ENCODE measurements at places on chromosomes 3 and 15.

GRCh38 chr15:22872936-22873701, 34.7 kb downstream of the NIPA2 start:
- DNase-seq: no peak

- no peak for DNase-seq
Measured at GRCh38 chr3:48276911-48277641, 36.2 kb downstream of the ZNF589 start.

DNA sequence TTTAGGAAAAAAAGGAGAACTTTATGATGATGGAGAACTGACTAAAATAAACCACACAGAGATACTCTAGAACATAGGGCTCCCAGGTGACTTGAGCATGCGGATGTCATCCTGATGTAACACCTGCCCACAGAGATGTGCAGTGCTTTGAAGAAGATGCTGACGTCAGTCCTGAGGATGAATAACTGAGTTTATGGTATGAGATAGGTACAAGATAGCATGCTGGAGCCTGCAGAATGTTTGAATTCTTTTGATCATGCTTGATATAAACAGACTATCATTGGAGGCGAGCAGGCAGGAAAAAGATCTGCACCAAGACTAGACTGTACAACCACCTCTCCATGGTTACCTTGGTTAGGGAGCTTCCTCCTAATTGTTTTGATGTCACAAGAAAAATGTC, 12.4 kb downstream of the CCR4 start:
- DNase-seq: no peak

DNA sequence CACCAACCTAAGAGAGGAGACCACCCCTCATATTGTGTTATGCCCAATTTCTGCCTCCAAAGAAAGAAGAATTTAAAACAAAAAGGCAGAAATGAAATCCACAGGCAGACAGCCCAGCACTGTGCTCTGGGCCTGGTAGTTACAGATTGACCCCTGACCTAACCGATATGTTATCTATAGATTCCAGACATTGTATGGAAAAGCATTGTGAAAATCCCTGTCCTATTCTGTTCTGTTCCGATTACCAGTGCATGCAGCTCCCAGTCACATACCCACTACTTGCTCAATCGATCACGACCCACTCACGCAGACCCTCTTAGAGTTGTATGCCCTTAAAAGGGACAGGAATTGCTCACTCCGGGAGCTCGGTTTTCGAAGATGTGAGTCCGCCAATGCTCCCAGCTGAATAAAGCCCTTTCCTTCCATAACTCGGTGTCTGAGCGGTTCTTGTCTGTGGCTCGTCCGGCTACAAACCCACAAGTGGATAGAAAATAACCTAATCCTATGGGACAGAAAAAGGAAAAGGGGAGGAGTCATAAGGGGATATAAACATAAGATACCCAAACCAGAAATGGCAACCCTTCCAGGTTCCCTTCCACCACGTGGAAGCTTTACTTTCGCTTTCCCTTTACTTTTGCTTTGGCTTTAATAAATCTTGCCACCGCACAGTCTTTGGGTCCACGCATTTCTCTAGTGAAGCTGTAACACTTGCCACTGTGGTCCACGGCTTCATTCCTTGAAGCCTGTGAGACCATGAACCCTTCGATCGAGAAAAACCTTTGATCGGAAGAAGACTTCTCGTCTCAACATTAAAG, 1.7 kb upstream of the CFAP91 start:
- no peak for DNase-seq

DNA sequence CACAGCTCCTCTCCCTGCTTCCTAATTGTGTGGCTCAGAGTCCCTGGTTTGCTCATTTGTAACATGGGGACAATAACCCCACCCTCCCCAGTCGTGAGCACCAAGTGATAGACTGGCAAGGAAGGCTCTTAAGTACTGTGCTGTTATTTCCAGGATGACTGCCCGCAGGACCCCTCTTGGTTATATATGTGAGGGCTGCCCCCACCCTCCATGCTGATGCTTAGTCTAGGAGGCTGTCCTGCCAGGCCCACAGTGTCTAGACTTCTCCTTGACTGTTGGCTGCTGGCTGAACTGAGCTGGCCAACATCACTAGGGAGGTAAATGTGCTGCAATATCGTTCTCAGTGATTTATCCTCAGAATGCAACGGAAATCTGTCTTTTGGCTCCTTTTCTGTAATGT, 45.1 kb downstream of the RAB11A start:
- no peak for DNase-seq

DNA sequence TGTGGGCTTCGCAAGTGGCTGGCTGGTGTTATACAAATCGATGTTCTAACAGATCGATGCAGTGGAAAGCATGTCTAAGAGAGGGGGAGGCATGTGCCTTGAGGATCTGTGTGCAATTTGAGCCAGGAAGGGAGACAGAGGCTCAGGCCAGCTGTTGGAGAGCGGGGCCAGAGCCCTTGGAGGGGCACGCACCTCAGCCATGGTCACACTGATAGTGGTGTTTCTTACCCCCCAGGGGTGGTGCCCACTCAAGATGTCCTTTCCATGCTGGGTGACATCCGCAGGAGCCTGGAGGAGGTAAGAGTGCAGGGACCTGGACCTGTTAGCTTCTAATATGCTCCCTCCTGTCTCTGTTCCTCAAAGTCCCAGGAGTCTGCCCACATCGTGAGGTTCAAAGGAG, 3.8 kb upstream of the ABTB1 start:
- no peak for DNase-seq

All from stimulated activated CD4-positive, alpha-beta T cell treated with anti-CD3 and anti-CD28 coated beads, Interleukin-12 subunit alpha, Interleukin-12 subunit beta, amount 100 ng/mL, for 24 hours (primary cell).